B cell (primary cell): ENCODE measurements at places on chromosomes 6 and 20. TPM values are rescaled to one million over a fixed set of nuclear protein-coding genes. Genes with fewer than 3 reads are reported as not detected.

The NKX2-4 gene
- total RNA-seq = not detected in 2 replicates

DNA sequence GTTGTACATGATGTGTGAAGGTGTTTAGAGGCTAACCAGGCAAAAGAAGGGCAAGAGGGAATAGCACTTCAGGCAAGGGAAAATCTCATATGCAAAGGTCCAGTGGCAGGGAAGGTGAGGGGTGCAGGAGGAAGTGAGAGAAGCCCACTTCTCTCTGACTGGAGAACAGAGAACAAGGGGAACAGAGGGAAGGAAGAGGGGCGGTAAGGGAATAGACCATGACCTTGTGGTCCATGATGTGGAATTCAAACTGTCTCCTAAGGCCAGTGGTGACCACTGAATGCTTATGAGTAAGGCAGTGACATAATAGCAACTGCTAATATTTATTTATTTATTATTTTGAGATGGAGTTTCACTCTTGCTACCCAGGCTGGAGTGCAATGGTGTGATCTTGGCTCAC, 20.6 kb upstream of the SLC9A8 start:
- no peaks in the 10 kb centered on the region for H3K36me3 ChIP-seq
- H3K4me3 ChIP-seq = no peak overlapping the region
- DNase-seq = no peak
- no peak overlapping the region for H3K27ac ChIP-seq
- H3K27me3 ChIP-seq = no peaks in the 10 kb centered on the region

DNA sequence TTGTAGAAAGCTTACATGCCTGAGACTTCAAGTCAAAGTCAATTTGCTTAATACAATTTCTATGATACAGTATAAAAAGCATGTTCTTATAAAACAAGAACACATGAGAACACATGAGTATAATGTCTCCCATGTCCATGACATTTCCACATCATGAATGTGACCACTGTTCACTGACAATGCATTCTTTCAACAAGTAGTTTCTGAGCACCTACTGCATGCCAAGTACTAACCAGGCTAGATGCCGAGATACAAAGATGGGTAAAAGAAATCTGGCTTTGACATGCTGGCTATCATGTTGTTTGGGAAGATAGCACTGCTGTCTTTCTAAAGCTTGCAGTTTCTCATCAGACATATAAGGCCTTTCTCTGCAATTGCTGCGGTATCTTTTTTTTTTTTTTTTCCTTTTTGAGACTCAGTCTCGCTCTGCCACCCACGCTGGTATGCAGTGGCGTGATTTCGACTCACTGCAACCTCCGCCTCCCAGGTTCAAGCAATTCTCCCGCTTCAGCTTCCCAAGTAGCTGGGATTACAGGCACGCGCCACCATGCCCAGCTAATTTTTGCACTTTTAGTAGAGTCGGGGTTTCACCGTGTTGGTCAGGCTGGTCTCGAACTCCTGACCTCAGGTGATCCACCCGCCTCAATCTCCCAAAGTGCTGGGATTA, 123.6 kb upstream of the DST start:
- no peaks in the 10 kb centered on the region for H3K4me1 ChIP-seq
- H3K36me3 ChIP-seq = no peaks in the 10 kb centered on the region
- no peak overlapping the region for H3K27ac ChIP-seq
- H3K27me3 ChIP-seq = no peaks in the 10 kb centered on the region

DNA sequence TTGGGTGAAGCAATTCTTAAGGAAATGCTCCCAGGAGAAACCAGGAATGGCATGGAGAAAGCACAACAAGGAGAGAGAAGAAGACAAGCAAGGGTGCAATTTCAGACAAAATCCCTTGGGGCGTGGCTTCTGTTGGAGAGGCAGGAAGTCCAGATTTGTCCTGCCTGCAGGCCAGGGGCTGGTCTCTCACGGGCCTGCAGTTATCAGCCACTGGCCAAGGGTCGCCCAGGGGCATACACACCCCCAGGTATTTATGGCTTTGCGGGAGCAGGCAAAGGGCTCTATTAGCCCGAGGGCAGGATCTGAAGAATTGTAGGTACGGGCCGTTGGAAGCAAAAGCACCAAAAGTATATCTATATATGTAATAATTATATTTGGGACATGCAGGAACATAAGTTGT, 87.7 kb downstream of the IYD start:
- no peak overlapping the region for H3K4me3 ChIP-seq
- peaks cover 4% of the 10 kb centered on the region for H3K27me3 ChIP-seq
- no peaks in the 10 kb centered on the region for H3K36me3 ChIP-seq
- DNase-seq = no peak

DNA sequence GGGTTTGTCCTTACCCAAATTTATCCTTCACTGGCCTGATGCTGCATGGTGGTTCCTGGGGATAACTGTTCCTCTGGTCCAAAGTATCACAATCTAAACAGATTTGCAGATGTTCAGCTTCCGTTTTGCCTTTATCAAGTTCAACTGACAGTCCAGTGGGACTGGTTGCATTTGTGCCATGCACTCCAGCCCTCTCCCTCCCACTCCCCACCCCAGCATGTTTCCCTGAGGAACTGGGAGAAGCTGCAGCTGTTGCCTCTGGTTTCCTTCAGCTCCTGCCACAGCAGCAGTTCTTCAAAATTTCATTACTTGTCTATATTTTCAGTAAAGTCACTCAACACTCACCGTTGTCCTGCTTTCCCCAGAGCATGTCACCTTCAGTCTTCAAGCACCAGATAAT, 39.5 kb upstream of the KIF16B start:
- no peak overlapping the region for H3K27ac ChIP-seq
- no peaks in the 10 kb centered on the region for H3K27me3 ChIP-seq
- H3K36me3 ChIP-seq = no peaks in the 10 kb centered on the region
- H3K4me1 ChIP-seq = no peaks in the 10 kb centered on the region
- H3K4me3 ChIP-seq = no peak overlapping the region

- H3K36me3 ChIP-seq = no peaks in the 10 kb centered on the region
- H3K4me3 ChIP-seq = no peak overlapping the region
- H3K4me1 ChIP-seq = peaks cover 21% of the 10 kb centered on the region
- DNase-seq = no peak
- no peaks in the 10 kb centered on the region for H3K27me3 ChIP-seq
These were observed 68.3 kb downstream of the ADTRP start for GRCh38 chr6:11710311-11710761.
